Right lung (tissue), 10 donors: ENCODE measurements at places on chromosomes 16 and 17. TPM values are rescaled to one million over a fixed set of nuclear protein-coding genes. Genes with fewer than 3 reads are reported as not detected.

GRCh38 chr17:74947041-74947754, 11.5 kb downstream of the OTOP3 start:
- no peak for DNase-seq

The HOXB13 gene
- polyA plus RNA-seq = not detected

The B3GNT9 gene
- polyA plus RNA-seq = 17.3 TPM

DNA sequence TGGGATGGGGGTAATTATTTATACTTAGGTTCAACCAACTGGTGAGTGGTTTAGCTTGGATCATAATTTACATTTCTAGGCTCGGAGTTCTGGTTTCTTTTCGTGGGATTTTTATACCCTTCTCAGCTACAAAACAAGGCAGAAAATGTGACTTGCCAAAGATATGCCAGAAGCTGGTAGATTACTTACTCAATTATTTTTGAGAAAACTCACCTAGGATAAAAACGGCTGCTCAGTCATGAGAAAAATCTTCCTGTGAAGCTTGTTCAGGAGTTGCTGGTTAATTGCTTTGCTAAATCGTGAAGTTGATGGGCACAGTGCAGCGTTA, 1.1 kb downstream of the NDEL1 start:
- DNase-seq = no peak

- no peak for DNase-seq
Measured at GRCh38 chr16:31485571-31485970, 2.6 kb downstream of the SLC5A2 start.

DNA sequence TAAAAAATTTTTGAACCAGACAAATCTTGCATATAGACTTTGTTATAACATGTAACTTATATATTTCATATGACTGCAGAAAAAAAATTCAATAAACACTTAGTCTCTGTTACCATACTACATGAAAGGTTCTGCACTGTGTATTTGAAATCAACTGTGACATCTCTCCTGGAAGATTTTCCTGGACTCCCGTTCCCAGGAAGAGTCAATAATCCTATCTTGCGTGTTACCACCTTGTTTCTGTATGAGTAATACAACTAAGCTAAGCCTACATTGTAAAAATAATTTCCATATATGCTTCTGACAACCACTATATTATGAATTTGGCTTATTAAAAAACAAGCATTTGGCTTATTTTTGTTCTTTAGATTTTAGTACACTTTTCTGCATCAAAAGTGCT, 665.6 kb upstream of the SOX9 start:
- no peak for DNase-seq

DNA sequence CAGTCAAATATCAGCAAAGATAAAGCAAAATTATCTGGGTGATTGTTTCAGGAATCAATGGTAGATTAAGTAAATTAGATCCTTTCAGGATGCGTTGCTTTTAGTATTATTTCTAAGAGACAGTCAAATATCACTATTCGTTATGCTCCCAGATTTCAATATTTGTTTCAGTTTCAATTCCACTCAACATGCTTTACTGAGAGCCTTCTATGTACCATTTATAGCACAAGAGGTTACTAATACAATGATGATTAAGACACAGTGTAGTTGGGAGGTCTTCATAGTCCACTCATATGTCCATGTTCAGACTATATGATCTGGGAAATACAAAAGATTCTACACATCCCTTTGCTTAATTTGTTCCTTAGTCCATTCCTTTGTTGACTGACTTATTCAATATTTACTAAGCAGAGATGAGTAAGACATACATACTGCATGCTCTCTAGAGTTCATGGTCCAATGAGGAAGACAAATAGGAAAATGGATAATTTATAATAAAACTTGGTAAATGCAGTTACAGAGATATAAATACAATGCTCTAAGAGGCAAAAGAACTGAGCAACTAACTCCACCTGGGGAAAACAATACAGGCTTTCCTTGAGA, 88.2 kb upstream of the NOG start:
- no peak for DNase-seq

The RPRML gene
- polyA plus RNA-seq = not detected

The PMFBP1 gene
- polyA plus RNA-seq = 3.4 TPM

The FOXJ1 gene
- polyA plus RNA-seq = 31.7 TPM

DNA sequence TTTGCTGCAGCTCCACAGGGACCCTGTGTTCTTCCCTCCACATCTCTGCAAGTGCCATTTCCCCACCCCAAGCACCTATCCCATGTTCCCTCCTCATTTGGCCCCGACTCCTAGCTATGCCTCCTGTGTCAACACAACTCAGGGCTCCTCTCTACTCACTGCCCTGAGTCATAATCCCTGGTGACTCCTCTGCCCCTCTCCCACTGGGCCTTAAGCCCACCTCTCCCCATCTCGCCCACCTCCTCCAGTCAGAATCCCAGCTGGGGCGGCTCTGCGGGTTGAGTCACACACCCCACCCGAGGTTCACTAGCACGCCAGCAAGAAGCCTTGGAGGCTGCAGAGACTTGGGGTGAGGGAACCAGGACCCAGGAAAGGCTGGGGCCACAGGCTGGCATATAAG, 346.2 kb downstream of the FOXL1 start:
- DNase-seq = no peak

- DNase-seq = no peak
Measured at GRCh38 chr16:11950388-11950787, 8.5 kb upstream of the NPIPB2 start.
